ENCODE measurements at places on chromosomes 1 and 21.

DNA sequence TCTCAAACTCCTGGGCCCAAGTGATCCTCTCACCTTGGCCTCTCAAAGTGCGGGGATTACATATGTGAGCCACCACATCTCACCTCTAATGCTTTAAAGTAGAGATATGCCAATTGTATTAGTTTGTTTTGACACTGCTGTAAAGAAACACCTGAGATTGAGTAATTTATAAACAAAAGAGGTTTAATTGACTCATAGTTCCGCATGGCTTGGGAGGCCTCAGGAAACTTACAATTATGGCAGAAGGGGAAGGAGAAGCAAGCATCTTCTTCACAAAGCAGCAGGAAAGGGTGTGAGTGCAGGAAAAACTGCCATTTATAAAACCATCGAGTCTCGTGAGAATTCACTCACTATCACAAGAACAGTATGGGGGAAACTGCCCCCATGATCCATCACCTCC lies 3.5 kb upstream of the MYCL start:
- DNase-seq: no peak

DNA sequence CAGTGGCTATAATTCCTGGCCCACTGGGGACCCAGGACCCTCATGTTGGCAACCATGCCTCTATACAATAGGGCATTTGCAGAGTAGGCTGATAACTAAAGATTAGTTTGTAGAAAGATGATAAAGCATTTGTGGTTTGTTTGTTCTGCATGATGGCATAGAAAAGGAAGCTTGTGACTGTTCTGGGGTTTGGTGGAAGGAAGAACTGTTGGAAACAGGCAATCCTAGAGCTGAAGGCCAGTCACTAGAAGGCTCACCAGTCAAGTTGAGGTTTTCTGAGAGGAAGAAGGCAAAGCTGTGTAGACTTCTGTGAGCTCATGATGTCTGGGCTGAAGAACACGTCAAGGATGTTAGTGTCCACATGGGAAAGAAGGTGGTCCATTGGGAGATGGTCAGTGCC lies 140.3 kb upstream of the VANGL1 start:
- no peak for DNase-seq

- DNase-seq: no peak
These were observed 500 bp upstream of the PEA15 start for GRCh38 chr1:160204526-160205241.

DNA sequence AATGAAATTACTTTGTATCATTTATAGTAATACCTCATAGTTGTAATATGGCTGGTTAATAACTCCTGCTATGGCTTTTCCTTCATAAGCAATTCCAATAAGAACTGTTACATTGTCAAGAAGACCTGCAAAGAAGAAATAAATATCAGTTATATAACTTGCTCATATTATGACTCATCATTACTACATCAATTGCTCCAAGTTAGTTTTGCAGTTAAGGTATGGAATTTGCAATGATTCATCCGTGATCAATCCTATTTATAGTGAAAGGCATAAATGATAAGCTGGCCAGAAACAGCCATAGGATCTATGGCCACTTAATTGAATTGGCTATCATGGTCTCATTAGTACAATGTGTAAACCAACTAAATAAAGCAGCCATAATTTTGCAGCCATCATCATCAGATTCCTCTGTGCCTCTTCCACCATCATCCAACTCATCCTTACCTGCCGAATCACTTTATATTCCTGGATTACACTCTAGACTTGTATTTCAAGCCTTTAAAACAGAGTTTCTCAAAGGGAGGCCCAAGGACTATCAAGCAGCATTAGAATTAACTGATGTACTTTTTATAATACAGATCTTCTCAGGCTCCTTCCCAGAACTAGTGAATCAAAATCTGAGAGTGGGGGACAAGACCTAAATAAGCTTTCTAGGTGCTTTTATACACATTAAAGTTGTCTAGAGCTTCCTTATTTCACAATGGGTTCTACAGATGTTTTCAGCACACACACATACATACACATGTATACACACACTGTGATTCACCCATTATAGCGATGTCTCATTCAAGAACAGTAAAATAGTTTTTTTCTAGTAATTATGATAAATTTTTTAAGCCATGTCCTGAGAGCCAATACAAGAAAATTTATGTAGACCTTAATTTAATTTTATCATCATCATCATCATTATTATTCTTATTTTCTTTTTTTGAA lies 21.2 kb upstream of the EPRS1 start:
- no peak for DNase-seq

- DNase-seq: no peak
These were observed 132.6 kb downstream of the NTPCR start for GRCh38 chr1:233082778-233083550.

DNA sequence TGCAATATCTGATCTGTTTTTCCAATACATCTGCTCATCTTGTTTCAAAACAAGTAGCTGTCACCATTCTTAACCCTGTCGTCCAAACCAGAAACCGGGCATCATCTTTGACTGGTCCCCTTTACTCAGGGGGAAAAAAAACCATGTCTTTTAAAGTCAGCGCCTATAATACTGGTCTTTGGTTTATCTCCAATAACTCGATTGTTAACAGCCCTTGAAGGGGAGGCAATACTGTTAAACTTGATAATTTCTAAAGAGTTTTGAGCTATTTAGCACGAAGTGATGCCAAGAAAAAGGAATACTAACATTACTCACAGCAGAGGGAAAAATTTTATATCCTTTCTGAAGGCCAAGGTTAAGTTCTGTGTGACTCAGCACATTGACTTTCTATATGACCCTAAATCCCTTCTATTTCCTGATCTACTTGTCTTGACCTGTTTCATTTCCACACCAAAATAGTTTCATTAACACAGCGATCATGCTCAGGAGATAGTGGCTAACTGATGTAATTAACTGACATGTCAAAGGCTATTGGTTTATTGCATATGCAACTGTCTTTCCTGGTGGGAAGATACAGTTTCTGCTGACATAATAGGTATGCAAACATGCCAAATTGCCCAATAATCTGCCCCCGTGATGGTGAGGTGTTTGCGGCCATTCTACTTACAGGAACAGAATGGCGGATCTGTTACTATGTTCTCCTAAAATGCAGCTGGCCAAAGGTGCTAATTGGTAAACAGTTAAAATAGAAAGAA lies 59.1 kb downstream of the NFIA start:
- no peak for DNase-seq

DNA sequence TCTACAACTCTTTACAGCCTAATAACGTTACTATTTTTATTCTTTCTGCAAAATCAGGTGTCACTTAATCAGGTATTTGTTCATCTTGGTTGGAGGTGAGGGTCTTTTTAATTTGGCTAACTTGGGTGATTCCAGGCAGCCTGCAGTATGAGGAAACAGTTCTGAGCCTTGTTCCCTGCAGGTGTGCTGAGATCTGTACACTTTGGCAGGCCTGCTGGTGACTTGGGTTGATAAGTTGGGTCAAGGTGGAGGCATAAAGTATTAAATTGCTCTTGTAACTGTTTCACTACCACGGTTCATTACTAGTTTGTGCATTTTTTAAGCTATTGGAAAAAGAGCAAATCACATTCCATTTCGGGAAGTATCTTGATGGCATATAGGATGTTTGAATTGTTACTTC lies 10.0 kb downstream of the MAP3K21 start:
- no peak for DNase-seq

- no peak for DNase-seq
These were observed 27.1 kb upstream of the RERE start for GRCh38 chr1:8844501-8845006.

- no peak for DNase-seq
These were observed 17.3 kb downstream of the NOC2L start for GRCh38 chr1:941588-942383.

GRCh38 chr1:214377886-214378285 lies 96.9 kb downstream of the SMYD2 start:
- no peak for DNase-seq

GRCh38 chr1:245108909-245109308 lies 45.9 kb upstream of the KIF26B start:
- no peak for DNase-seq

- no peak for DNase-seq
These were observed 35.2 kb downstream of the POFUT2 start for GRCh38 chr21:45252448-45252925.

DNA sequence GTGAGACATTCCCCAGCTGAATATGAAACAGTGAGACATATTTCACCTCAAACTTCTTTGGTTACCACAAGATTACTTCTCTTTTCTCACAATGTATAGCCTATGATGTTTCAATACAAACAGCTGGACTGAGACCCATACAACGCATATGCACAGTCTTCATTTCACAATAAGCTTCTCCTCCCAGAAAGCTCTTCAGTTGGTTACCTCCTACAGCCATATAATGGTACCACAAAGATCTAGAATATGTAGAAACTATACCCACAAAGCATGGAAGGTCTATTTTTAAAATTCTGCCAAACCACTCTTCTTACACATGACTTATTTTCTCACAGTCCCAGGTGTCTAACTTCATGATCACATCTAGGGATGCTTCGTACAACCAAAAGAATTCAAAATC lies 70.8 kb downstream of the JAK1 start:
- no peak for DNase-seq

DNA sequence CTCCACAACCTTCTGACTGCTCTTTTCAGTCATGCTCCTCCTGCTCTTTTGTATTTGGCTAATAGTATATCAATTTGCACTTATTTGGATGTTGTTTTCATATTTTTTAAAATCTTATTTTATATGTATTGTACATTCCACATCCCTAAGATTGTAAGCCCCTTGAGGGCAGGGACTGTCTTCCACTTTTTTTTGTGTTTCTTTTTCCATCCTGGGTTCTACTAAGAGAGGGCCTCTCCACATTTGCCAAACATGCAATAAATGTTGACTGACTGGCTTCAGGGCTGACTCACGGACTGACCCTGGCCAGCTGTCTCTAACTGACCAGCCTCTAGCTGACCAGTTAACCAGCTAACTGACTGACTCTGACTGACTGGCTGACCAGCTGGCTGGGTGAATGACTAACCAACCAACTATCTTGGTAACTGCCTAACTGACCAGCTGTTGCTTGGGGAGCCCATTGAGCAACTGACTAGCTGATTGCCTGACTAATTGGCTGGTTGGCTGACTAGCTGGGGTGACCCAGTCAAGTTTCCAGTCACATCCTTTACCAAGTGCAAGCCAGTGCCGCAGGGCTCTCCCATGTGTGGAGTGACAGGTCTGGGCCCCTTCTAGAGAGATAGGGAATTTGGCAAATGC lies 16.1 kb downstream of the CSF1 start:
- no peak for DNase-seq

DNA sequence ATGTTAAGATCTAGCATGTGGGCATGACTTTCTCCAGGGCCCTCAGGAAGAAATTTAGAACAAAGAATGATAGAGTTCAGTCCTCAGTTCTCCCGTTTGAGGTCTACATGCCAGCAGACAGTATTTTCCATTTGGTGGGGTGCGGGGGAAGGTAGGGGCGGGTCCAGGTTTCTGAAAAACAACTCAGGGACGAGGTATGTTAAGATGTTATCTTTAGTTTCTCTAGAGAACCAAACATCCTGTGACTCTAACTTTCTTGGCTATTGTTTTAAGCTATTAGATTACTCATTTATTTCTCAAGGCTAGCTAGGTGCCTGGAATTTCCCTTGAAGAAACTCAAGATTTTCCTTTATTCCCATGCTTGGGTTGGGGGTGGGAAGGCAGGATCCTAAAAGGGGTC lies 42.3 kb upstream of the SYT14 start:
- DNase-seq: no peak

GRCh38 chr1:30199563-30199962 lies 523.8 kb downstream of the MATN1 start:
- DNase-seq: no peak

DNA sequence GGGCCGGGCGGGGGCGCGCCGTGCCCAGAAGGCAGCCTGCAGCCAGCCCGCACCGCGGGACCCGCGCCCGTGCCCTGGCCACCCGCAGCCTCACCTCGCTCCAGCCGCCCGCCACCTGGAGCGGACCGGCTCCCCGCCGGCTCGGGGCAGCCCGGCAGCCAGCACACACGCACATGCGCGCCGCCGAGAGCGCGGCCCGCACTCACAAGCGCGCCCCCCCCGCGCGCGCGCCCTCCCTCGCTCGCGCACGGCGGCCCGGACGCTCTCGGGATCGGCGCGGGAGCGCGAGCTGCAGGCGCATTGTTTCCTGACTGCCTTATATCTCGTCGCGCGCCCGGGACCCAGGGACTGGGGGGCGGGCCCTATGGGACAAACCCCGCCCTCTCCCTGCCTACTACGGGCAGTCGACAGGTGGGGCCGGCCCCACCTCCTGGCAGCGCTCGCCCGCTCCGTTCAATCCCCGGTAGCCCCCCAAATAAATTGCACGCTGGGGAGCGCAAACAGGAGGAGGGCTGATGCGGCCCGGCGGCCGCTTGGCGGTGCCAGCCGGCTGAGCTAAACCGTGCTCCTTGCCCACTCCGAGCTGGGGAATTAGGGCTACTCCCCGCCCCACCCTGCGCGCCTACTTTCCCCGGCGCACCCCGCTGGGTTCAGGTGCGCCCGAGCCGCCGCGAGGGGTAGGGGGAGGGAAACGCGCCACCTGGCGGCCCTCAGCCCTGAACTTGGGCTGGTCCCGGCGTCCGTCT lies at the start of gene MYCL:
MYCL (minus strand) TSS at position 204 of the 746 bp plus-strand sequence. CDS start 483 bp downstream, outside the sequence.
- peak; percentile 36 for DNase-seq

DNA sequence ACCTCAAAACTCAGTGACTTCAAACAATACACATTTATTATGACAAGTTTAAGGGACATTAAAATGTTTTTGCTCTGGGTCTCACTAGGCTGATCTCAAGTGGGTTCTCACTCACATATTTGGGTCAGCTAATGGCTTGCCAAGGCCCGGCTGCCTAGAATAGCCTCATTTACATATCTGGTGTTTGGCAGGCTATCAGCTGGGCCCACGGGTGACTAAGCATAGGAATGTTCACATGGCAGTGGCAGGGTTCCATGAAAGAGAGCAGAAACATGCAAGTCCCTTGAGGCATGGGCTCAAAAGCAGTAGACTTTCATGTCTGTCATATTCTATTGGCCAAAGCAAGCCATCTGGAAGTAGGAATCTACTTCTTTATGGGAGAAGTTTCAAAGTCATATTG lies 492.6 kb downstream of the KCNT2 start:
- no peak for DNase-seq

- DNase-seq: no peak
These were observed 430.6 kb downstream of the KIF26B start for GRCh38 chr1:245585252-245585959.

DNA sequence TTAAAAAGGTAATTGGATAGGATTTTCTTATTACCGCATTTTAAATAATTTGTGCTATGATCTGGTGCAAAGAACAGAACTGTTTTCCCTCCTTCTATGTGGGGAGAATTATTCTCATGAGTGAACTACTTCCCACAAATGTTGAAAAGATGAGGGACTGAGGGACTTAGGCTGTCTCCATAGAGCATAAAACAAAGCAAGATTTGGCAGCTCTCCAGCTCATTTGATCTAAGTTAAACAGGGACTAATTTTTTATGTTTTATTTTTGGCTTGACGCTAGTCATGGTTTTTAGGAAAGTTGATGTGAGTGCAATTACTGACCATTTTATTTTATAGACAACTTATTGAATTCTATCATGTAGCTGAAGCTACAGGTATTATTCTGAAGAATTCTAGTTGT lies 362.3 kb downstream of the HLX start:
- no peak for DNase-seq

GRCh38 chr1:61082311-61083012 lies at the start of gene NFIA:
NFIA (plus strand) TSS chr1:61082561.
- DNase-seq: no peak

All from stimulated activated CD4-positive, alpha-beta T cell treated with anti-CD3 and anti-CD28 coated beads, Interleukin-15, amount 100 ng/mL, for 1 hour (primary cell).